H54 (cell line): ENCODE measurements at places on chromosomes 5 and 9.
A peak's percentile ranks its signal among the peaks of the same experiment; 100 is the strongest.

DNA sequence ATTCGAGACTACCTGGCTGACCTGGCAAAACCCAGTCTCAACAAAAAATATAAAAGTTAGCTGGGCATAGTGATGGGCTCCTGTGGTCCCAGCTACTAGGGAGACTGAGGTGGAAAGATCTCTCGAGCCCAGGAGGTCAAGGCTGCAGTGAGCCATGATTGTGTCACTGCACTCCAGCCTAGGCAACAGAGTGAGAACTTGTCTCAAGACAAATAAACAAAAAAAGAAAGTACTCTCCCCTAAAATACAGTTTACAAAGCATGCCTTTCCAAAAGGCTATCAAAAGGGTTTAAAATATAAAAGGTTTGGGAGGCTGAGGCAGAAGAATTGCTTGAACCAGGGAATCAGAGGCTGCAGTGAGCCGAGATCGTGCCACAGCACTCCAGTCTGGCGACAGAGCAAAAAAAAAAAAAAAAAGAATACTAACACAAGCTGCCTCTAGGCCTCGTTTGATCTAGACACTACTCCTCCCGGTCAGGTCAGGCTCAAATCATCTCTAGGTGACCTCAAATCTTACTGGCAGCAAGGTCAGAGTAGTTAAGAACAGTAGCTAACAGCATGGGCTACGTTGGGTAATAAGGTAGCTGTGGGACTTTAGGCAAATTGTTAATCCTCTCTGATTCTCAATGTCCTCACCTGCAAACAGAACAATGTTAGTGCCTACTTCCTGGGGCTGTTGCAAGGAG is 9.3 kb downstream of the NAIF1 start:
- DNase-seq: no peak

DNA sequence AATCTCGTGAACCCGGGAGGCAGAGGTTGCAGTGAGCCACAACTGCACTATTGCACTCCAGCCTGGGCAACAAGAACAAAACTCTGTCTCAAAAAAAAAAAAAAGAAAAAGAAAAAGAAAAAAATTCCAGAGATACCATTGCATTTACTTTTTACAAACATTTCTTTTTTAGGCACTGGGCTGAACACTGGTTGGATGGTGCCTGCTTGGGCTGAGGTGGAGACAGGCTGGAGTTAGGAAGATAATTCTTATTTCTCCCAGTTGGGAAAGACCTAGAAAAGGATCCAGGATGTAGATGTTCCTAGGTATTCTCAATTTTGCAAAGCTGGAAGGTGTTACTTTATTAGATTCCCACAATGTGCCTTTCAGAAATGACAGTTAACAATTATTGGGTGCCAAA is 49.9 kb upstream of the JMY start:
- DNase-seq: no peak

DNA sequence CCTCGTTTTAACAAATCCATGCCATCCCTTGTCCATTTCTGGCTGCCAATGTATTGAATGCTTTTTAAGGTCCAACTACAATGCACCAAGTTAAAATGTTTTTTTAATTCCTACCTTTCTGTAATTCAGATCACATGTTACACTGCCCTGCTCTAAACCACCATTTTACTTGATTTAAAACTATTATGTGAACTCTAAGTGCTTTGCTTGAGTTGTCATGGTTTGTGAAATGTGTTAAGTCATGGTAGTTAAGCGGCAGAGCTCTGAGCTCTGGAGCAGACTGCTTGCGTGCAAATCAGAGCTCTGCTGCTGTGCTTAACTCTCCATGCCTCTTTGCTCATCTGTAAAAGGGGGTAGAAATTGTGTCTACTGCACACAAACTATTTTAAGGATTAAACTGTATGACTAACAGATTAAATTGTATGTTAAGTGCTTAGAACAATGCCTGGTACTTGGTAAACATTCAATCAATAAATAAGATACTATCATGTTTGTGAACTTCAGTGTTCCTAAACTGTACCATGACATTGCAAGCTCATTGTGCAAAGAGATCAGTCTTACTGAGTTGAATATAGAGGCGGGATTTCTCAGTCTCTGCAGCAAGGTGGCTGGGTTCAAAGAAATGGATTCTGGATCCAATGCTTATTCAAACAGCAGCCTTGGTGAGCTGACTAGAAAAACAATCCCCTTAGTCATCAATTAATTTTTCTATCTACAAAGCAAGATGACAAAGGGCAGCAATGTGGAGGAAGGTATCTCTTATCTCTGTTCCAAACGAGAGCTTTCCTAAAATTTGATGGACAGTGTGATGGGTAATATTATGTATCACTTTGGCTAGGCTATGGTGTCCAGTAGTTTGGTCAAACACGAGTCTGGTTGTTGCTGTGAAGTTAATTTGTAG is 16.1 kb upstream of the CMBL start:
- no peak for DNase-seq

DNA sequence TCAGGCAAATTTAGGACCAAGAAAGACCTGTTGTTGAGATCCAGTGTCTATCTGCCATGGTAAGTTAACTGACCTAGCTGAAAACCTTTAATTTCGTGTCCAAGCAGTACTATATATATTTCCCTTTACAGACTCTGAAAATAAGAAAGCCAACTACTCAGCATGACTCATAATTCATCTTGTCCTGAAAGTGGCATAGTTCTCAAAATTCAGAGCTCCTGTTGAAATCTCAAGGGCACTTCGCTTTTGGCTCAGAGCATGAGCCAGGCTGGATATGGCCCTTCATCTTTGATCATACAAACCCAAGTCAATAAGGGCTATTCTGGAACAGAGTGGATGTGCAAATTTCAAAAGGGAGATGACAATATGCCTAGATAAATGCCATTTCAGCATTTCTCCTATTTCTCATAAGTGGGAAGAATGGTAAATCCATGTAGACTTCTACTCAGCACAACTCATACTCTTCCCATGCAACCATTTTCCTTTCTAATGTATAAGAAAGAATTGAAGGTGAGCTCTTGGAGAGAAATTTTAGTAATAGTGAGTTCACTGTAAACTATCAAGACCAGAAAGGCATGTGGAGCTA is 567.9 kb upstream of the DAB2 start:
- no peak for DNase-seq

GRCh38 chr5:1414311-1415058 is 30.8 kb downstream of the SLC6A3 start:
- DNase-seq: no peak

GRCh38 chr9:2083479-2083878 is 68.3 kb downstream of the SMARCA2 start:
- no peak for DNase-seq

DNA sequence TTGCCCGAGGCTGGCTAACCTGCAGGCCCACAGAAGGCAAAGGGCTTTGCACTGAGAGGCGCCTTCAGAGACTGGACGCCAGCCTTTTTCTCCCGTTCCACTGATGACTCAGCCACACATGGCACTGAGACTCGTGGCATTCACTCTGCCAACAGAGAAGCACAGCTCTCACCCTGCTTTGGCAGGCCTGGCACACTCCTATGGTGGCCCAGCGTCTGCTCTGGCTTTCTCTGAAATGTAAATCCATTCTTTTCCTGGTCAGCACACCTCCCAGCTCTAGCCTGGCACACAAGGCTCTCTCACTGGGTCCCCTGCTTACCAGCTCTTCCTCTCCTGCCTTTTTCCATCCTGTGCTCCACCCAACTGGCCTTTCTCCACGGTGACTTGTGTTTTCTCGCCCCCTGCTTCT is 5.9 kb upstream of the MELK start:
- DNase-seq: peak; percentile 63

GRCh38 chr5:180640861-180641565 is 8.4 kb downstream of the FLT4 start:
- DNase-seq: no peak

DNA sequence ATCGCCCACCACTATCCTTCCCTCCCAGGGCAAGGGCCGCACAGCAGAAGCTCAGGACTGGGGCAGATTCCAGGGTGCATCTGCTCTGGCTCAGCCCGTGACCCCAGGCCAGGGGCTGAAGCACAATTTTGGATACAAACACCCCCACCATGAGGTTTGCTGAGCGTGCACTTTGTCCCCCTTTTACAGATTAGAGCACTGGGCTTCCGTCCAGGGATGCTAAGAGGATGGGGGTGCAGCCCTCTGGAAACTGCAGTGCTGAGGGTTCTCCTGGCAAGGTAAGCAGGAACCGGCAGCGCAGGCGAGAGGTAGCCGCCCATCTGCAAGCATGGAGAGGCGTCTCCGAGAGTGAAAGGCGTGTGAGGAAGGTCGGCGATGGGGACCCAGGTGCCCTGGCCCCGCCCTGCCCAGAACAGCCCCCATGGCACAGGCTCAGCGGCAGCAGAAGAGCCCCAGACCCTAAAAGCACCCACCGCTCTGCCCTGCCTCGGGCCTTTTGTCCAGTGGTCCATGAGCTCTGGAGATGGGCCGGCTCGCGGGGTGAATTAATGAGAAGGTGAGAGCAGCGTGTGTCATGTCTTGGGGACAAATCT is 54.5 kb upstream of the OLFM1 start:
- DNase-seq: no peak

- peak; percentile 10 for DNase-seq
Measured at GRCh38 chr5:59174248-59174844, 591.5 kb downstream of the RAB3C start.

- no peak for DNase-seq
Measured at GRCh38 chr5:28766565-28767158, 1728.3 kb upstream of the CDH9 start.
